ENCODE measurements at places on chromosomes 12 and 14. TPM values are rescaled to one million over a fixed set of nuclear protein-coding genes. Genes with fewer than 3 reads are reported as not detected.

- no peaks in the 10 kb centered on the region for H3K27me3 ChIP-seq
- H3K36me3 ChIP-seq: no peaks in the 10 kb centered on the region
- no peak overlapping the region for H3K27ac ChIP-seq
- no peaks in the 10 kb centered on the region for H3K4me1 ChIP-seq
- H3K4me3 ChIP-seq: no peak overlapping the region
Measured at GRCh38 chr14:78847801-78848200, 677.6 kb downstream of the NRXN3 start.

The OR4K13 gene
- not detected for total RNA-seq

DNA sequence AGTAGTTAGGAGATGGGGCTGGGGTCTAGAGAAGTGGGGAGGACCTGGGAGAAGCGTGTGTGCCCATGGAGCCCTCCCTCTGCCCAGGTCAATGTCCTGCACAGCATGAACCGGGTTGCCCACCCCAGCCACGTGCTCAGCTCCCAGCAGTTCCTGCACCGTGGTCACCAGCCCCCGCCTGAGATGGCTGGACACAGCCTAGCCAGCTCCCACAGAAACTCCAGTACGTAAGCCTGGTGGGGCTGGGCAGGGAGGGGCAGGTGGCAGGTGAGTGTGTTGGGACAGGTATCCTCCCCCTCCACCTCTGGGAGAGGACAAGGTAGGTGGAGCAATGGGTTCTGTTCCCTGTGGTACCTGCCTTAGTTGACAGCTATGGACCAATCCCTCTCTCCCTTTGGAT is 20.7 kb downstream of the CLSTN3 start:
- H3K27me3 ChIP-seq: no peaks in the 10 kb centered on the region
- H3K4me1 ChIP-seq: no peaks in the 10 kb centered on the region
- DNase-seq: peak; percentile 58
- no peak overlapping the region for H3K4me3 ChIP-seq
- no peak overlapping the region for H3K27ac ChIP-seq

- H3K4me1 ChIP-seq: no peaks in the 10 kb centered on the region
- no peaks in the 10 kb centered on the region for H3K36me3 ChIP-seq
- no peak for DNase-seq
- H3K27me3 ChIP-seq: no peaks in the 10 kb centered on the region
Measured at GRCh38 chr14:75214558-75214957, 38.1 kb upstream of the TMED10 start.

DNA sequence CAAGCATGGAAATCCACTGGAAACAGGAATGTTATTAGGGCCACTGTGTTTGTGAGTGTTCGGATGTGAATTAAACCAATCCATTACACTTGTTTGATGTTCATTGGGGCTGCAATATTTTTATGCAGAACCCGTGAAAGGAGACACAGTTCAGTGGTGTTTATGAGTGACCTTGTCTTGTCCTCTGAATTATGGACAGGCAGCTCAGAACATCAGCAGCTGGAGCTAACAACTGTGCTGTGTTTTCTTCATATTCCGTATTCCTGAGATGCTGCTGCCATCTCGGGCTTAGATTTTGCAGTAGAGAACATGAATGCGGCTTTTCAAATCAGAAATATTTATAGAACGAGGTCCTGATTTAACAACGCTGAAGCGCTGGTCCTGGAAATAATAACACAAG is 20.3 kb upstream of the CACNA1C start:
- H3K27ac ChIP-seq: peak overlapping the region; percentile 77
- no peak for DNase-seq
- no peaks in the 10 kb centered on the region for H3K36me3 ChIP-seq
